ENCODE measurements at places on chromosomes 3 and 15. TPM values are rescaled to one million over a fixed set of nuclear protein-coding genes. Genes with fewer than 3 reads are reported as not detected.

DNA sequence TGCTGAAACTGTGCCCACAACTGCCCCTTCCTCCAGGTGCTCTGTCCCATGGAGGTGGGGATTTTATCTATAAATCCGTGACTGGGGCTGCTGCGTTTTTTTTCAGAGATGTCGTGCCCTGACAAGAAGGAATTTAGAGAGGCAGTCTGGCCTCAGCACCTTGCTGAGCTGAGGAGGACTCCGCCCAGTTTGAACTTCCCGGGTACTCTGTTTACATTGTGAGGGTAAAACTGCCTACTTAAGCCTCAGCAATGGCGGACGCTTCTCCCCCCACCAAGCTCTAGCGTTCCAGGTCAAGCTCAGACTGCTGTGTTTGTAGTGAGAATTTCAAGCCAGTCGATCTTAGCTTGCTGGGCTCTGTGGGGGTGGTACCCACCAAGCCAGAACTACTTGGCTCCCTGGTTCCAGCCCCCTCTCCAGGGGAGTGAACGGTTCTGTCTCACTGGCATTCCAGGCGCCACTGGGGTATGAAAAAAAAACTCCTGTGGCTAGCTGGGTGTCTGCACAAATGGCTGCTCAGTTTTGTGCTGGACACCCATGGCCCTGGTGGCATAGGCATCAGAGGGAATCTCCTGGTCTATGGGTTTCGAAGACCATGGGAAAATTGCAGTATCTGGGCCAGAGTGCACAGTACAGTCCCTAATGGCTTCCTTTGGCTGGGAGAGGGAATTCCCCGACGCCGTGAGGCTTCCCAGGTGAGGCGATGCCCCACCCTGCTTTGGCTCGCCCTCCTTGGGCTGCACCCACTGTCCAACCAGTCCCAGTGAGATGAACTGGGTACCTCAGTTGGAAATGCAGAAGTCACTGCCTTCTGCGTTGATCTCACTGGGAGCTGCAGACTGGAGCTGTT is 68.5 kb upstream of the SGO1 start:
- no peak overlapping the region for H3K27ac ChIP-seq
- H3K27me3 ChIP-seq: peaks cover 7% of the 10 kb centered on the region
- no peaks in the 10 kb centered on the region for H3K36me3 ChIP-seq
- H3K4me1 ChIP-seq: no peaks in the 10 kb centered on the region

DNA sequence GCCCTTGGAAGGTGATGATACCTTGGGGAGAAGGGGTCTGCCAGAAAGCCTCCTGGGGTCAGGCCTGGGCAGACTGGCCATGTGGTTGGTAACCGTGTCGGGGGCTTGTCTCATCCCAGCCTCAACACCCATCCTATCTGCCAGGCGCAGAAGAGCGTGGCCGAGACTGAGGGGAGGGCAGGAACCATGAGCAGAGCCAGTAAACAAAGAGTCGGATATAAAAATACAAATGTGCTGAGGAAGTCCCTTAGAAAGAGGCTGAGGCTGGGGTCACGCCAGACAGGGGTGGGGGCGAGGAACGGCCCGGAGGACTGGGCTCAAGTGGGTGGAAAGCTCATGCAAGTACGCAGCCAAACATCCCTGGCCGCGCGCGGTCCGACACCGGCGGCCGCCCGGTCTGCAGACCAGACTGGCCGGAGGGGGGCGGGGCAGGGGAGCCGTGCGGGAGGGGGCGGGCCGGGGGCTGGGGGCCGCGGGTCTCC is 1.9 kb downstream of the CAMK2N2 start:
- peaks cover 19% of the 10 kb centered on the region for H3K4me1 ChIP-seq
- H3K27ac ChIP-seq: no peak overlapping the region
- H3K27me3 ChIP-seq: peaks cover 10% of the 10 kb centered on the region
- no peak for DNase-seq

GRCh38 chr15:92904722-92905571 is 4.8 kb downstream of the CHD2 start:
- peak overlapping the region; percentile 95 for H3K4me3 ChIP-seq
- no peak for DNase-seq
- peak overlapping the region; percentile 99 for H3K27ac ChIP-seq
- H3K27me3 ChIP-seq: no peaks in the 10 kb centered on the region
- peaks cover 70% of the 10 kb centered on the region for H3K4me1 ChIP-seq

MYZAP gene
- not detected for total RNA-seq

PLSCR2 gene
- not detected for total RNA-seq

All from natural killer cell treated with Interleukin-12 subunit alpha and Interleukin-12 subunit beta and Interleukin-15 and Interleukin-18, amount 100 ng/mL, for 72 hours (primary cell).